ENCODE measurements at places on chromosomes 3 and 15. TPM values are rescaled to one million over a fixed set of nuclear protein-coding genes. Genes with fewer than 3 reads are reported as not detected.

Gene RTP3
- total RNA-seq = not detected

Gene GOLGA6B
- not detected for total RNA-seq

Gene KLHL40
- not detected for total RNA-seq

Gene GNAI2
- 258 TPM for total RNA-seq

Gene TMEM40
- total RNA-seq = not detected

Gene LRRC31
- total RNA-seq = not detected

Gene OTOL1
- total RNA-seq = not detected

Gene KNL1
- total RNA-seq = 0.21 TPM

Gene COPG1
- 113 TPM for total RNA-seq

Gene CYP1A1
- total RNA-seq = 0.18 TPM

Gene CHST13
- total RNA-seq = not detected

Gene IRAK2
- total RNA-seq = 4.3 TPM

Gene MESP1
- 0.26 TPM for total RNA-seq

Gene WWTR1
- 0.57 TPM for total RNA-seq

Gene TMEM108
- total RNA-seq = not detected

Gene ANKUB1
- total RNA-seq = not detected

Gene NLGN1
- not detected for total RNA-seq

Gene SNRPA1
- 136 TPM for total RNA-seq

Gene LINGO1
- not detected for total RNA-seq

Gene STT3B
- 108 TPM for total RNA-seq

Gene CFAP91
- 0.25 TPM for total RNA-seq

Gene FRMD5
- 0.21 TPM for total RNA-seq

Measured in naive thymus-derived CD8-positive, alpha-beta T cell (primary cell).